ENCODE measurements at places on chromosomes 4 and X.

- no peak for DNase-seq
These were observed 23.3 kb downstream of the SPARCL1 start for GRCh38 chr4:87505862-87506261.

- peak; percentile 81 for DNase-seq
These were observed 48.0 kb upstream of the HDAC8 start for GRCh38 chrX:72620550-72621145.

DNA sequence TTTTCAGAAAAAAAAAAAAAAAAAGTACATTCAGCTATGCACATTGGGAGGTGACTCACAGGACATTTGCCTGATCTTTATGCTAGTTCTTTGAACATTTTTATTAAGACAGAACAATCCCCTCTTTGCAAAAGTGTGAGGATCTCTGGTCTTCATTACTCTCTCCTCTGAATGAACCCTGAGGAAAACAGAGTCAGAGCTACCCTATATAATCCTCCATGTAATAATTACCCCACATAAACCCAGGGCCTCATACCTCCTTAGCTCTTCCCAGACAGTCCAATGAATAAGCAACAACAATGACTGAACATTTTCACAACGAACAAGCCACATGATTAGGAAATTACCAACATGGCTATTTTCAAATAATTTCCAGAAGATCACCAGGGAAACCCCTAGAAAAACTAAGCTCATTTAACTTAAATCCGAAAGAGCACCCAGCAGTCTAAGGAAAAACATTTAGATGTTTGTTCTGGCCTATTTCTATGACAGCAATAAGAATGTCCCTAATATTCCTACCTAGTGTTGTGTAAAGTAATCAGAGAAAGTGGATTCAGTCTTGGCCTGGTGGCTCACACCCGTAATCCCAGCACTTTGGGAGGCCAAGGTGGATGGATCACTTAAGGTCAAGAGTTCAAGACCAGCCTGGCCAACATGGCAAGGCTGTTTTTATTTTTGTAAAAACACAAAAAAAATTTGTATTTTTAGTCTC, 37.8 kb downstream of the TBC1D9 start:
- DNase-seq: peak; percentile 60

DNA sequence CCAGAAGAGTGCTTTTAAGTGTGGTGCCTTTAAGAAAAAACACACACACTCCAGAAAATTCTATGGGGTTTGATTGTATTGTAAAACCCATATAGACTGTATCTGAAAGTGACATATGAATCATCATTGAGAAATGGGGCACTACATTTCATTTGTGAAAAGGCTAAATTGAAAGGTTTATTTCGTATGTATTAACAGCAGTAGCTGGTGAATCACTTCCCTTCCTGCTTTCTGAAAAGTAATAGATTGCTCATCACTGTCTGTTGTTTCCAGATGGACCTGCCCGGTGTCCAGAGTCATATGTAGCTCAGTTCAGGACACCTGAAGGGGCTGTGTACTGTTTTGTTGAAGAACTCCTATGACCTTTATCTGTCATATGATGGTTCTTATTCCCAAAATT, 28.1 kb upstream of the HPRT1 start:
- peak; percentile 86 for DNase-seq

Data from HT1080 (cell line).